Breast epithelium (tissue), 4 donors: ENCODE measurements at places on chromosomes 12 and 14. TPM values are rescaled to one million over a fixed set of nuclear protein-coding genes. Genes with fewer than 3 reads are reported as not detected.

- H3K27me3 ChIP-seq, result no peaks in the 10 kb centered on the region
- no peak overlapping the region for H3K27ac ChIP-seq
- H3K36me3 ChIP-seq, result no peaks in the 10 kb centered on the region
- DNase-seq, result no peak
- no peak overlapping the region for H3K4me3 ChIP-seq
- no peaks in the 10 kb centered on the region for H3K4me1 ChIP-seq
These were observed 5.7 kb downstream of the SDSL start for GRCh38 chr12:113427882-113428281.

CCND2 gene
- total RNA-seq, result 72.8 TPM

C12orf54 gene
- 0.64 TPM for total RNA-seq

PLXNC1 gene
- 7.5 TPM for total RNA-seq

GRCh38 chr12:104562763-104563162 is 106.0 kb downstream of the CHST11 start:
- no peaks in the 10 kb centered on the region for H3K27me3 ChIP-seq
- DNase-seq, result no peak
- no peaks in the 10 kb centered on the region for H3K36me3 ChIP-seq
- H3K4me1 ChIP-seq, result no peaks in the 10 kb centered on the region
- no peak overlapping the region for H3K4me3 ChIP-seq

P2RX2 gene
- total RNA-seq, result 0.29 TPM

DNA sequence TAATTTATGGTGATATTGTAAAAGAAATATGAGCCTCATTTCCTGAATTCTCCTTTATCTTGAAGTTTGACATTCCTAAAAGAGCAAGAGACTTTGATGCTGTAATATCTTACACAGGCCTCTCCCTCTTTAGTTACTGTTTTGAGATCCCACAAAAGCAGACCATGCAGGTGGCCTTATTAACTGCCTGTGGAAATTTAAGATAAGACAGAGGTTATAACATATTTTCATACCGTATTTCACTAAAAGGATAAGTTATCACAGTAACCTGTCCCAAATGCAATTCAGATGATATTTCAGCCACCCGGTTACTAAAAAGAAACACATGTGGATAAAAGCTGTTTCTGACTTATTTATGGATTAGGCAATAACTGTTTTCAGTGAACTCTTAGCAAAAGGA is 150.1 kb downstream of the NAV3 start:
- no peaks in the 10 kb centered on the region for H3K4me1 ChIP-seq
- no peak overlapping the region for H3K27ac ChIP-seq
- H3K4me3 ChIP-seq, result no peak overlapping the region

NKX2-1 gene
- total RNA-seq, result not detected

DNA sequence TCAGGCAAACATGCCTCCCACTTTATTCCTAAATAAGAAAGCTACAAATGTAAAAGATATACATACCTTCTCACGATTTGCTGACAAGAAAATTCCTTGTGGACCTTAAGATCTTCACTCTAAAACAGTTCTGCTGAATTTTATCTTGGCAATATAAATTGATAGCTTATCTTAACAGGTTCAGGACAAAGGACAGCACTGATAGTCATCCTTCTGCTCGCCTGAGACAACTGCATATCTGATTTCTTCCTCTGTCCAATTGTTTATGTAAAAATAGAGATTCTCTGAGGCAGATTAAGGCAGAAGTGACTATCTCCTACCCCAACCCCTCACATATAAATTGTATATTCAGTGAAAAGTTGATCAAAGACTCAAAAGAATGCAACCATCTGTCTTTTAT is 44.9 kb downstream of the CAPZA3 start:
- H3K27ac ChIP-seq, result no peak overlapping the region
- no peak for DNase-seq
- no peaks in the 10 kb centered on the region for H3K36me3 ChIP-seq
- H3K4me3 ChIP-seq, result no peak overlapping the region
- no peaks in the 10 kb centered on the region for H3K4me1 ChIP-seq
